Activated CD4-positive, alpha-beta T cell treated with anti-CD3 and anti-CD28 coated beads, Interleukin-2, amount 50 U/mL, for 16 hours (primary cell): ENCODE measurements at places on chromosomes 5 and 9.
A peak's percentile ranks its signal among the peaks of the same experiment; 100 is the strongest.

DNA sequence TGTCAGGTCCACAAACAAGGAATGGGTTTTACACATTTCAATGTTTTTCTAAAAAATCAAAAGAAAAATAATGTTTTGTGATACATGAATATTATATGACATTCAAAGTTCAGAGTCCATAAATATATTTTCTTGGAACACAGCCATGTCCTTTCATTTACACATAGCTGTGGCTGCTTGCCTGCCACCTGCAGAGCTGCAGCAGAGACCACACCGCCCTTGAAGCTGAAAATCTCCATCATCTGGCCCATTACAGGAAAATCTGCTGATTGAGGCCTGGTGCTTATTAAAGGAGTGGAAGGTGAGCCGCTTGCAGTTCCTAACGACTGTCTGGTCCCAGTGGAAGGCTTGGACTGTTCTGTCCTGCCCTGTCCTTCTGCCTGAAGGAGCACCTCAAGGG lies 232.6 kb upstream of the ADAMTS16 start:
- no peak for DNase-seq

DNA sequence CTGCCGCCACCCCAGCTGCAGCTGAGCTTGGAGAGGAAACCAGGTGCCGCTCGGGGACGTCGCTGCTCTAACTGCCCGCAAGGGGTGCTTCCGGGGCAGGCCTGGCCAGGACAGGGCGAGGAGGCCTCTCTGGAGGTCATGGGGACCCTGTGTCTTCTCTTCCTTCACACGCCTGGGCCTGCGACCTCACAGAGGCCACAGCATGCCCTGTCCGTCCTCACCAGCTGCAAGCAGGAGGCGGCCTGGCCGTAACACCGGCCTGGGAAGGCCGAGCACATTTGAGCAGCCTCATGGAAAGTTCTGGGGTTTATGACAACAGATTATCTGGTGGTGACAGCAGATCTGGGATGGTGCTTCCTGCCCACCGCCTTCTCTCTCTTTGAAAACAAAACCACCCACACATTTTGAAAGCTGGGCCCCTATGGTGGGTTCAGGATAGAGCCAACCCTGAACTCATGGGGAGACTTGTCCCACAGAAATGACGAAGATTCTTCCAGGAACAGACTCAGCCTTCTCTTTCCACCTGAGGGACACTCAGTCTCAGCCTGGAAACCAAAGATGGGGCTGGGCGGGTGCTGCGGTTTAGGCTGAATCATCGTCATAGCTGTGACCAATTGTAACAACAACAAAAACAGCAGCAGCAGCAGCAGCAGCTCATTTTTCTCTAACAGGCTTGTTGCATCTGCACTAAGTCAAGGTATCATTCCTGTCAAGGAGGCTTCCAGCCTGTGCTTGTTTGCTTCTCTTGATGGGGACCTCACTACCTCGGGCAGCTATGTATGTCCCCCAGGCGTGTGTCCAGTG lies 99.6 kb upstream of the RAPGEF1 start:
- peak; percentile 76 for DNase-seq

DNA sequence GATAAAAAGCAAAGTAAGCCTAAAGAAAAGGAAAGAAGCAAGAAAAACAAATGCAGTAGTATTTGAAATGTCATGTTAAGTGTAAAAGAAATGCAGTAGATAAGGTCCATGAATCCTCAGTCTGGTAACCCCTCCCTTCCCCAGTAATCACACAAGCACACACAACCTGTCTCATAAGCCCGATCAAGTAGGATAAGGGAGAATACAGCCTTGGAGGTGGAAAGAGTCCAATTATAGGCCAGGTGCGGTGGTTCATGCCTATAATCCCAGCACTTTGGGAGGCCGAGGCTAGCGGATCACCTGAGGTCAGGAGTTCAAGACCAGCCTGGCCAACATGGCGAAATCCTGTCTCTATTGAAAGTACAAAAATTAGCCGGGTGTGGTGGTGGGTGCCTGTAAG lies 117.9 kb downstream of the GADD45G start:
- no peak for DNase-seq

- no peak for DNase-seq
Observed at GRCh38 chr9:35162605-35163315, 951 bp downstream of the UNC13B start.

- no peak for DNase-seq
Observed at GRCh38 chr9:92035146-92035545, 80.1 kb downstream of the SPTLC1 start.

DNA sequence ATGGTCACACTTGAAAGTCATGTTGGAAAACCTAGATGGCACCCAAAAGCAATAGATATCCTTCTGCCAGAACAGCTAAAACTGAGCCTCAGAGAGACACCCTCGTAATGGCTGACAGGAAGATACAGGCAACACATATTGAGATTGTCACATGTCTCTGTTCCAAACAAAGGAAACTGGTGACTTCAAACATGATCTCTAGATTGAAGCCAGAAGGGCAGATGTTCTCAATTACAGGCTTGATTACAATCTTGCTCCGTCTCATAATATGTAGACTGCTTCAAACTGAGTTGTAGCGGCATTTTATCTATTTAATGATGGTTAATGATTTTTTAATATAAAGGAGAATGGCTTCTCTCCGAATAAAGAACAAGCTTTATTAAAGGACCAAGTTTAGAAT lies 774.3 kb downstream of the KCTD16 start:
- DNase-seq, result no peak

DNA sequence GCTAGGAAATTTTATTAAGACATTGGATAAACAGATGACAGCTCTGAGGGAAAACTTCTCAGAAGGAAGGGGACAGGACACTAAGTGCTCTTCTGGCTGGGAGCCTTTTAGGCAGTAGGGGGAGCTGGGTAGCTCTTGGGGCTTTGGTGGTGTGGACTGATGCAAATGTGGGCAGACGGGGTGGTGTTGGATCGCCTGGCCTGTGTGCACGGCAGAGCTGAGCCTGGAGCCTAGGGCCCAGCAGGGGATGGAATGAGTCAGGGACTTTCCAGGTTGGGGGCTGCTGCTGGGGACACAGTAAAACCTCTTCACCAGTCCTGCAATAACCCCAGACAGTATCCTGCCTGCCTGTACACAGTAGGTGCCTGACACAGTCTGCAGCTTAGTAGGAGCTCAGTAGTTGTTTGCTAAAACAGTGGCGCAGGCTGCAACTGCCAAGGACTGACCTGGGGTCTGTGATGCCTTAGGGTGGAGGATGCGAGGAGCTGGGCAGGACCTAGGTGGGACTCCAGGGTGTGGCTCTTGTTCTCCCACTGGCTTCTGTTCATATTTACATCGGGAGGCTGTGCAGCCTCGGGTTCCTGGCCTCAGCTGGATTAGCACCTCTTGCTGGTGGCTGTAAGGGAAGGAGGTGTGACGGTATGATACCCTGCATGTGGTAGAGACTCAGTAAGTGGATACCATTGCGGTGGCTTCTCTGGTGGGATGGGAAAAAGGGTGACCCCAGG lies 83.8 kb downstream of the DAB2IP start:
- peak; percentile 39 for DNase-seq

- DNase-seq, result no peak
Observed at GRCh38 chr9:27766073-27766835, 193.0 kb upstream of the C9orf72 start.

GRCh38 chr9:36461323-36461722 lies 61.3 kb upstream of the RNF38 start:
- DNase-seq, result no peak

DNA sequence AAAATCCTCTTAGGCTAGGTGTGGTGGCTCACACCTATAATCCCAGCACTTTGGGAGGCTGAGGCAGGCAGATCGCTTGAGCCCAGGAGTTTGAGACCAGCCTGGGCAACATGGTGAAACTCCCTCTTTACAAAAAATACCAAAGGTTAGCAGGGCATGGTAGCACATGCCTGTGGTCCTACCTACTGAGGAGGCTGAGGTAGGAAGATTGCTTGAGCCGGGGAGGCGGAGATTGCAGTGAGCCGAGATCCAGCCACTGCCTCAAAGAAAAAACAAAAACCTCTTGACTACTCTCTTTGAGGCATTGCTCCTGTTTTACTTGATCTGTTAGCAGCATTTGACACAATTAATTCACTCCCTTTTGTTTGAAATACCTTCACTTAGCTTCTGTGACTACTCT lies 20.7 kb downstream of the KIF2A start:
- DNase-seq, result no peak

DNA sequence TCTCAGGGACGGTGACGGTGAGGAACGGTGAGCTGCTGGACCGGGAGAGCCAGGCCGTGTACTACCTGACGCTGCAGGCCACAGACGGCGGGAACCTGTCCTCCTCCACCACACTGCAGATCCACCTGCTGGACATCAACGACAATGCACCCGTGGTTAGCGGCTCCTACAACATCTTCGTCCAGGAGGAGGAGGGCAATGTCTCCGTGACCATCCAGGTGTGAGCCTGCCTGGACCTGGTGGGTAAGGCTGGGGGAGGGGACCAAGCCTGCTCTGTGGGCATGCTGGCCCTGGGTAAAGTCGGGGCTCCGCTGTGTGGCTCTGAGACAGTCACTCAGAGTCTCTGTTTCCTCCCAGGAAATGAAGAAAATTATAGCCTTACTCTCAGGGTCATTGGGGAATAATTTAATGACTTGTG lies 29.3 kb downstream of the CDHR2 start:
- DNase-seq, result peak; percentile 27

DNA sequence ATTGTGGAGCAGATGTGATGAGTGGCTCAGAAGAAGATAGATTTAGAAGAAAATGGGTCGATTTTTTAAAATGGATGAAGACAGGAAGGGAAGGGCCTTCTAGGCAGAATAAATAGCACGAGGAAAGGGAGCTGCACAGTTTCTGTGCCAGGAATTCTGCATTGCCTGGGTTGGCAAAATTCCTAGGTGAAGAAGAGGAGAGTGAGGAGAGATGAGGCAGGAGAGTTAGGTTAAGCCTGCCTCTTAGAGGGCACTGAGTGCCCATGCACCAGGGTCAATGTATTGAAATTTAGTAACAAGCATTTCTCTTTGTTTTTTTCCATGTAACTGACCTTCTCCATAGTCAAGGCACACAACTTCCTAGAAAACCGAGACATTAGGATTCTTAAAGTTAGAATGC lies 159.5 kb downstream of the YTHDC2 start:
- no peak for DNase-seq

- DNase-seq, result no peak
Observed at GRCh38 chr9:114012126-114012525, 66.0 kb downstream of the AMBP start.
